Activated effector memory CD4-positive, alpha-beta T cell treated with Interleukin-2 at 50 U/mL for 16 hours (primary cell): ENCODE measurements at places on chromosomes 4 and X.

GRCh38 chr4:37383579-37384229 is 139.2 kb downstream of the NWD2 start:
- no peak for DNase-seq

- DNase-seq, result no peak
Observed at GRCh38 chr4:102411408-102411807, 66.1 kb upstream of the SLC39A8 start.

DNA sequence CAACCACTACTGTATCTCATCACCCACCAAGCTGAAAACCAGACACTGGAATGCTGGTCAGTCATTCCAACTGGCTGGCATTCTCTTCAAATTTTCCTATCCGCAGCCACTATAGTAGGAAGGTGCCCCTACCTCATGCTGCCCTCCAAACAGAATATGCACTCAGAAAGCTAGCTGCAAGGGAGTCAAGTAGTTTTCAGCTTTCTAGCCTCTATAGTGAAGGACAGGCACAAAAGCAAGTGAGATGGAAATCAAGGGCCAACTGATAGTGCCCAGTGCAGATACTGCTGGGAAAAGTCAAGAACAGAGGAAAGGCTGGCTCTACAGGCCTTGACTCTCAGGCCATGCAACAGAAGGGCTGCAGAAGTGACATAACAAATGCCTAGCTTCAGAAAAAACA is 47.2 kb downstream of the BCOR start:
- DNase-seq, result no peak

DNA sequence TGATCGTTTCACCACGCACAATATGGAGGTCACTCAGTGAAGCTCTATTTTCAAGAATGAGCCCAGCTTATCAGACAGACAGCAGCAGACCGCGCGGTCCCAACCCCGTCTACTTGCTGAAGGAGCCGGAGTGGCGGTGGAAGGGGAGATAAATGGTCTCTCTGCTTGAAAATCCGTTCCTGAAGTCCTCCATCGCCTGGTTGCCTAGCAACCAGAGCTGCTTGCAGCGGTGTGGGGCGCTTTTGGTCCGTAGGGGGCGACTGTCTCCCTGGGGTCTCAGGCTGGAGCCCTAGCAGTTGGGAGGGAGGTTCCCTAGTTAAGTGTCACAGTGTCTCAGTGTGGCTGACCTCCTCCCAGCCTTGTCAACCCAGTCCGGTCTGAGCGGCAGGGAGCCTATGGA is 8.3 kb upstream of the DLG3 start:
- DNase-seq, result no peak

- DNase-seq, result no peak
Observed at GRCh38 chr4:102047616-102048015, 257.1 kb downstream of the BANK1 start.

- DNase-seq, result no peak
Observed at GRCh38 chr4:67879486-67879885, 4.3 kb downstream of the TMPRSS11D start.

GRCh38 chrX:17750436-17750835 is 13.1 kb downstream of the SCML1 start:
- no peak for DNase-seq

DNA sequence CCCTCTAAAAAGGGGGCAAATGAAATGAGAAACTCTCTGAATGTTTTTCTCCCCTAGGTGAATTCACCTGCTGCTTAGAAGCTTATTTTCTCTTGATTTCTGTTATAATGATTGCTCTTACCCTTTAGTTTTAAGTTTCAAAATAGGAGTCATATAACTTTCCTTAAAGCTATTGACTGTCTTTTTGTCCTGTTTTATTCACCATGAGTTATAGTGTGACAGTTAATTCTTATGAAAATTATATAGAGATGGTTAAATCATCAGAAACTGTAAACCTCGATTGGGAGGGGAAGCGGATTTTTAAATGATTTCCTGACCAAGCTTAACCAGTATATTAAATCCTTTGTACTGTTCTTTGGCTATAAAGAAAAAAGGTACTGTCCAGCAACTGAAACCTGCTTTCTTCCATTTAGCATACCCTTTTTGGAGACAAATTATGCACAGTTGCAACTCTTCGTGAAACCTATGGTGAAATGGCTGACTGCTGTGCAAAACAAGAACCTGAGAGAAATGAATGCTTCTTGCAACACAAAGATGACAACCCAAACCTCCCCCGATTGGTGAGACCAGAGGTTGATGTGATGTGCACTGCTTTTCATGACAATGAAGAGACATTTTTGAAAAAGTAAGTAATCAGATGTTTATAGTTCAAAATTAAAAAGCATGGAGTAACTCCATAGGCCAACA is 4.2 kb downstream of the ALB start:
- no peak for DNase-seq

- no peak for DNase-seq
Observed at GRCh38 chrX:57156397-57157049, 19.3 kb upstream of the SPIN2A start.

GRCh38 chrX:106611317-106611678 is 480 bp upstream of the RADX start:
- no peak for DNase-seq

DNA sequence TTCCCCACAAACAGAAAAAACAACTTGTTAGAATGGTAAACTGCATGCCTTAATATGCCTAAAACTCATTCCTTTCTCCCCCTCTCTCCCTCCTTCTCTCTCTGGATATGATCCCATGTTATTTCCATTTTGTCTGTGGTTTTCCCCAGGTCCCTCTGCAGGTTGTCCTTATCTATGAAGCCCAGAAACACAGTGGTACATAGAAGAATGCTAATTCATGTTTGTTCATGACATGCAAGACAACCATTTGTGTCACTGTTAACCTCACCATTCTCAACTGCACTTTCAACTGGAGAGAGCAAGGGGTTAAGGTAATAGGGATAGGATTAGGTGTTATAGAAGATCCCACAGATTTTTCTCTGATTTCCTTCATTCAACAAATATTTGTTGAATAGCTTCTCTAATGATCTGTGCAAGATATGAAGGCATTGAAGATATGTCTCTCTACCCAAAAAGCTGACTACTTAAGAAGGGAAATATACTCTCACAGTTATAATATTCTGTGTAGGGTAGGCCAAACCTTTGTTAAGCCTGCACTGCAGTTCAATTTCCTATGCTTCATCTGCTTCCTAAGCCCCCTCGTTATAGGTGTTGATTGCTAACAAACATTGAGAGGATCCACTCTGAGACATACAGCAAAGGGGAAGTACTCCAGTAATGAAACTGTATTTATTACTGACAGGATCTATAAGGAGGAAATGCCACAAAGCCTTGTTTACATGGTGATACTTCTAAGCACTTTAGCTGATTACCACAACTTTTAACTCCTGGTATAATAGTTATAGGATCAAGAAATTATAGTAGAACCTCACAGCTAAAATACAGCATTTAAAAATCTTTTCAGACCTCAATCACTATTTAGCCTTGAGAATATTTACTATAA is 96.1 kb downstream of the FRYL start:
- no peak for DNase-seq

GRCh38 chr4:47597696-47598095 is 112.6 kb downstream of the ATP10D start:
- no peak for DNase-seq

DNA sequence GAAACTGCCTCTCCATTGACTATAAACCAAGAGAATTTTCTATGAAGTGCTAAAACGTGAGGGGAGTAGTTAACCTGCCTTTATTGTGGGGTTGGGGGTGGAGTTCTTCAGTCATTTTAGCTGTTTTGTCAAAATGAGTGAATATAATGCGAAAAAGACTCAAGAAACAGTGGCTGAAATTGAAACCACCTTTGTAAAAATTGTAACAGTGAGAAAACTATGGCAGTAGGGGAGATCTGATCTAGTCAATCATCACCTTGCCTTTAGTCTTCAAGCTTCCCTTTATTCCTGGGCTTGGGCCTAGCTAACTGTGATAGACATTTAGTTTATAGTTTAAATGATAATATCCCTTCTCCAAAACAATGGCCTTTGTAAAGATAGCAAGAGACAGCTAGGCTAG is 1927.3 kb downstream of the STIM2 start:
- DNase-seq, result no peak

GRCh38 chr4:100881283-100881682 is 363.5 kb upstream of the EMCN start:
- DNase-seq, result no peak

GRCh38 chr4:84495118-84495793 is 3.8 kb downstream of the NKX6-1 start:
- no peak for DNase-seq

GRCh38 chr4:42328978-42329377 is 68.3 kb upstream of the SHISA3 start:
- no peak for DNase-seq

DNA sequence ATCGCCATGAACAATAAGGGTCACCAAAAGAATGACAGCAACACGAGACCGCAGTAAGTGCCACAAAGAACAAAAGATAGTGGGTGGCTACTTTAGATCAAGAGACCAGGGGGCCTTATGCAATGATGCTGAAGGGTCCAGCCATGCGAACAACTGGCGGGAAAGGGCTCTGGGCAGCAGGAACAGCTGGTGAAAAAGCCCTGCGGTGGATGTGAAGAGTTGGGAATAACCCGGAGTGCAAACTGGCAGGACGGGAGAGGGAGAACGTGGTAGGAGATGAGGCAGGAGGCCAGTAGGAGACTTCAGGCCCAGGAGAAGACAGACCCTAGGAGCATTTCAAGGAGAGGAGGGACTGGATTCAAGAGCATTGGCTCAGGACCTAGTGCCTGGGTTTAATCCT is 120.2 kb downstream of the AFAP1 start:
- DNase-seq, result no peak

DNA sequence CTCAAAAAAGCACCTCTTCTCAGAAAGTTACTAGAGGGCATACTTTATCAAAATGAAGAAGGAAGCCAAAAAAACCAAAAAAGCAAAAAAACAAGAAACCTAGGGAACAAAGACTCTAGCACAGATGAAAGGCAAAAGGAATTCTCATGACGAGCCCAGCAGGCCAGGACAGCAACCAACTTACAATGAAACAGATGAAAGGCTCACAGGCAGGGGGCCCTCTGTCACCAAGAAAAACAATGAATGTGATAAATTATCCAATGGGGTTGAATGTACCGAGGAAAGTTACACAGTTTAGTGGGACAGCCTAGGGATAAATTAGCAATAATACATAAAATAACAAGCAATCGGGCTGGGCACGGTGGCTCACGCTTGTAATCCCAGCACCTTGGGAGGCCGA is 79.0 kb downstream of the GPR82 start:
- DNase-seq, result no peak

GRCh38 chrX:117508021-117508420 is 608.6 kb downstream of the KLHL13 start:
- no peak for DNase-seq

DNA sequence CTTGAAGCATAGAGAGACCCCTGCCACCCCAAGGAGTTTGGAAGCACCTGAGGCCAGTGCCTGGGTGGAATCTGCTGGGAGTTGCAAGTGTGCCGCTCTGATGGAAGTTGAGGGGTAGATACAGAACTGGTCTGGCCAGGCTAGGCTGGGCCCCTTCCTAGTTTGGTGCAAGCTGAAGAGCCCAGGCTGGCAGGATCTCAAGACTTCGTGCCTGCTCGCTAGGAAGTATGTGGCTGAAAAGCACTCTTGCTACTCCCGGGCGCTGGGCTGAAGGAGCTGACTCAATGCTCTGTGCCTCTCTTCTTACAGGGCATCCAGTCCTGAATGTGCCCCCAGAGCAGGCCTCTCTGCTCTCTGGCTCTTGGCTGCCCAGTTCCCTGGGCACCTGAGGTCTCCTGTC is 51.7 kb upstream of the PJA1 start:
- no peak for DNase-seq

- no peak for DNase-seq
Observed at GRCh38 chrX:53940180-53940579, 104.1 kb downstream of the PHF8 start.

DNA sequence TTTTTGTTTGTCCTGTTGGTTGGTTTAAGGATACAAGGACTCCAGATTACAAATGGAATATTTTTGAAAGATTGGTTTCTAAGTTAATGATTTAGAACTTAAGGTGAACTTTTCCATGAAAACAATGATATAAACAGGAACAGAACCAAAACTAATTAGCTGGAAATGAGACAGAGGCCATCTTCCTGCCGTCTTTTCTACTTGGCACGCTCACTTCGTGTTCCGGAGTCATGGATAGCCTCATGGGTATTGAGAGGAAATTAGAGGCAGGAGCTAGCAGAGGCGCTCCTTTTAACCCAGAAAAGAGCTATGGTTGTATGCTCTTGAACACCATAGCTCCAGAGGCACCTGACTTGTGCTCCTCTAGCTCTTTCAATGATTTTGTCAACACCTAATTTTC is 2.4 kb downstream of the FAM241A start:
- no peak for DNase-seq

- DNase-seq, result no peak
Observed at GRCh38 chrX:95950679-95951078, 734.0 kb upstream of the DIAPH2 start.

DNA sequence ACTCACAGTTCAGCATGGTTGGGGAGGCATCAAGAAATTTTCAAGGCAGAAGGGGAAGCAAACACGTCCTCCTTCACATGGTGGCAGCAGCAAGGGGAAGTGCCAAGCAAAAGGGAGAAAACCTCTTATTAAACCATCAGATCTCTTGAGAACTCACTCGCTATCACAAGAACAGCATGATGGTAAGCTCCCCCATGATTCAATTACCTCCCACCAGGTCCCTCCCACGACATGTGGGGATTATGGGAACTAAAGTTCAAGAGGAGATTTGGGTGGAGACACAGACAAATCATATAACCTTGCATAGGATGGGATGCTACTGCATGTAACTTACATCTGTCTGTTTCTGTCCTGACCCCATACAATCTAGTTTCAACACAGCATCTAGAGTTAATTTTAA is 511.8 kb upstream of the ARX start:
- no peak for DNase-seq

GRCh38 chrX:96994093-96994492 is 110.4 kb downstream of the RPA4 start:
- DNase-seq, result no peak

DNA sequence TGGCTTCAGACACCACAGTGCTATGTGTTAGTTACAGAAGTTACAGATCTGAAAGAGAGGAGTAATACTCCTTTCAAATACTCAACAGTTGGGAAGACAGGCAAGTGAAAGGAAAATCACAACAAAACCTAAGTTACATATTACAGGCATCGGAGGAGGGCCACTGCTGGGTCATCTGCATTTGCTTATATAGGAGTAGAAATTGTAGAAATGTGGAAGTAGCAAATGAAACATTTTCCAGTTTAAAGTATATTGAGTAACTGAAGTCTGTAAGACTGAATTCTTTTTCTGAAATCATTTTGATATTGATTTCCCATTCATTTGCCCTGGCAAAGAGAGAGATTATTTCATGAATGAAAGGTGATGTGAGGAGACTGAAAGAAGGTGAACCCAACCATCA is 201.7 kb downstream of the SPRY1 start:
- DNase-seq, result no peak
